ENCODE measurements at places on chromosomes 16 and 17.

DNA sequence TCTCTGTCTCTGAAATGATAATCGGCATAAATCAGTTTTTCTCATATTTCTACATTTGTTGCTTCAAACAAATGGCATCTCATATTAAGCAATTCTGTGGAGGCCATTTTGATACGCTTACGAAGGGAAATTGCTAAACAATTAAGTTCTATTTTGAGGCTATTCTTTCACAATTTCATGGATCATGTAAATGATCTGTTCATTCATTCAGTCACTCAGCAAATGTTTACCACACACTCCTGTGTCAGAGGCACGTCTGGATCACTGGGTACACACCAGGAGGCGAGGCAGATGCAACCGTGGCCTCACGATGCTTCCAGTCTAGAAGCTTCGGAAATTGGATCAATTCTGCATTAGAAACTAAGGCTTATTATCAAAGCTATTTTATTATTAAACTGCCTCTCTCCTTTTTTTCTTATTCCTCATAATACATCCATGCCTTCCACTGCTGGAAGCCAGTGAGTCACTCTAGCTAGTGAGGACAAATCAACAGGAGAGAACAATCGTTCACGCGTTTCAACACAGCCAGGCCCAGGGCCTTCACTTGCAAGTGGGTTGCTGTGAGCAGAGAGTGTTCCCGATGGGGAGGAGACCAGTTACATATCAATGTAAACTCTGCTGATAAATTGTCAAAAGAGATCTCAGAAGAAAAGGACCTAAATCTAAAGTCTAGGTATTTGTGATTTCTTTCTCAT, 11.3 kb upstream of the SLC39A11 start:
- DNase-seq: no peak

DNA sequence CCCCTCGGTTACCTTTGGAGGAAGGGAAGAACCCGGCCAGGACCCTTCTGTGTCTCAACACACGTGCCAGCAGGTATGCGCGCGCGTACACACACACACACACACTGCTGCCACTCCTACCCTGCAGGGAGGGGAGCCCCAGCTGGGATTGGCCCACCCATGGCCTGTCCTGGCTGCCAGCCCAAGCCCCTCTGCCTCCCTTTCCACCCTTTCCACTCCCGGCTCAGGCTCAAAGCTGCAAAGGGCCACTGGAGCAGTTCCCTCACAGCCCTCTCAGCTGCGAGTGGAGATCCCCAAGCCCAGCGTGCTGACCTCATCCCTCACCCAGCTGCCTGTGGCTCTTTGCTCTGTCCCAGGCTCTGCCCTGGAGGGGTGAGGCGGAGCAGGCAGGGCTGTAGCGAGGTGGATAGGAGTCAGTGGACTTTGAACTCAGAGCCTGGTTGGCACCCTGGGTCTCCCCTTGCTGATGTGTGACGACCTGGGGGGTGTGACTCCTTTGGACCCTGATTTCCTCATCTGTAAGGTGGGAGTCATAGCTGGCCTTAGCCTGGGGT, 14.5 kb downstream of the KIF19 start:
- no peak for DNase-seq

GRCh38 chr17:68087851-68088250, 52.3 kb downstream of the KPNA2 start:
- no peak for DNase-seq

- no peak for DNase-seq
Observed at GRCh38 chr17:2844416-2844815, 48.2 kb downstream of the RAP1GAP2 start.

- no peak for DNase-seq
Observed at GRCh38 chr17:3534881-3535252, 22.7 kb downstream of the TRPV3 start.

- no peak for DNase-seq
Observed at GRCh38 chr16:49889725-49890397, 33.9 kb upstream of the ZNF423 start.

GRCh38 chr17:336110-337021, 16.2 kb downstream of the RPH3AL start:
- DNase-seq: no peak

DNA sequence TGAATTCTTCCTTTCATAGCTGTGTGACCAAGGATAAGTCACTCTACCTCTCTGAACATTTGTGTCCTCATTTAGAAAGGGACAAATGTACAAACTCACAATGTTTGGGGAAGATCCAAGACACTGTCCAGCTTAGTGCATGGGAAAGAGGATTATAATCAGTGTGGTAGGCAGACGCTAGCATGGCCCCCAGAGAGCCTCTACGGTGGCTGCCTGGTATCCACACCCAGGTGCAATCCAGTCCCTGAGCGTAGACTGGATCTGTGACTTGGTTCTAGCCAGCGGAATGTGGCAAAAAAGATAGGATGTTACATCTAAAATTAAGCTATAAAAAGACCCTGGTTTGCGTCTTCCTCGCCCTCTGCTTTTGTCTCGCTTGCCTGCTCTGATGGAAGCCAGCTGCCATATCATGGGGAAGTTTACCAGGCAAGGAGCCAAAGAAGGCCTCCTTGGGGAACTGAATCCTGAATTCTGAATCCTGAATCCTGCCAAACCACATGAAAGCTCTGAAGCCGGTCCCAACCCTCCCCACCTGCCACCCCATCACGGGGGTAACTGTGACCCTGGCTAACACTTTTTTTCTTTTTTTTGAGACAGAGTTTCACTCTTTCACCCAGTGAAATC, 51.7 kb downstream of the PLXDC1 start:
- no peak for DNase-seq

DNA sequence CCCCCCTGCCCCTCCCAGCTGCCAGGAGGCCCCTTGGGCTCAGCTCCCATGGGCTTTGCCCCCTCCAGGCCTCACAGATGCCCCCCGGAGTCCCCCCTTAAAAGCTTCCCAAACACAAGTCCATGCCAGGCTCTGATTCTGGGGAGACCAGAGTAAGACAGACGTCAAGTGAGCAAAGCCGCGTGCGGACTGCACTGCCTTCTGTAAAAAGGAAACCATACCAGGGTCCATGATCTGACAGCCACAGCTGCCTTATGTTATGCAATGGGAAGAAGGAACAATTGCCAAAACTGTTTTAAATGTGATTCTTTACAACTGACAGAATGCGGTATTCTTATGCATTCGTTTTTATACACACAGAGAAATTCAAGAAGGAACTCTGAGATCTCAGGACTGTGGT, 17.9 kb upstream of the HEXD start:
- no peak for DNase-seq

DNA sequence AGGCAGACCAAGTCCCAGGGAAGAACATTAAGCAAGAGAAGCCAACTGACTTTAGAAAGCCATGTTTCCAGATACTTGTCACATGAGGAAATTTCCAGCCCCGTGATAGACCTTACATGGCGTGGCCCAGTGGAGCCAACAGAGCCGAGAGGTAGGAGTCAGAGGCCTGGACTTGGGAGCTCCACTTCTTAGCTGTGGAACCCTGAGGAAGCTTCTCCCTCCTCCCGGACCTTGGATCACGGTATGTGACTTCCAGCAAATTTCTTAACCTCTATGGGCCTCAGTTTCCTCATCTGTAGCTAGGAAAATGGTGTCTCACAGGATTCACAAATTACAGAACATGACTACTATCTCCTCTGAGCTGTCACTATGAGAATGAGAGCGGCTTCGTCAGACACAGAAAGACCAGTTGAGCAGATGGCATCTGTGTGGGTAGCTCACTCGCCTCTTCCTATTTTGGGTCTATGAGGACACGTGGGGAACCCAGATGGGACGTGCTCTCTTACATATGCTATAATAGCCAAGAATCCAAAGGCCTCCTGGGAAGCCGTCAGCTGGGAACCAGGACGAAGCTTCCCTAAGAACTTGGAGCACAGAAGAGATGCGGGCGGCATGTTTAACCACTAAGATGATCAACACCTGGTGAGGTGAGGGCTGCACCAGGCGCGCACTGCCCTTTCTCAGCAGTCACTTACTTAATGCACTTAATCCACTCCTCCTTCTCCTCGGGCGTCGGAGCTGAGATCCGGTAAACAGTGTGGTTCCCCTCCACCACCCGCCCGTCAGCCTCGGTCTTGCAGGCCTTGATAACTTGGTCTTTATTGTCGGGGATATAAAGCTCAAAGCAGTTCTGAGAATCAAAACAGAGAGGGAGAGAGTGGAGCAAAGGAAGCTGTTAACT, 102.3 kb downstream of the CYTH1 start:
- DNase-seq: no peak

DNA sequence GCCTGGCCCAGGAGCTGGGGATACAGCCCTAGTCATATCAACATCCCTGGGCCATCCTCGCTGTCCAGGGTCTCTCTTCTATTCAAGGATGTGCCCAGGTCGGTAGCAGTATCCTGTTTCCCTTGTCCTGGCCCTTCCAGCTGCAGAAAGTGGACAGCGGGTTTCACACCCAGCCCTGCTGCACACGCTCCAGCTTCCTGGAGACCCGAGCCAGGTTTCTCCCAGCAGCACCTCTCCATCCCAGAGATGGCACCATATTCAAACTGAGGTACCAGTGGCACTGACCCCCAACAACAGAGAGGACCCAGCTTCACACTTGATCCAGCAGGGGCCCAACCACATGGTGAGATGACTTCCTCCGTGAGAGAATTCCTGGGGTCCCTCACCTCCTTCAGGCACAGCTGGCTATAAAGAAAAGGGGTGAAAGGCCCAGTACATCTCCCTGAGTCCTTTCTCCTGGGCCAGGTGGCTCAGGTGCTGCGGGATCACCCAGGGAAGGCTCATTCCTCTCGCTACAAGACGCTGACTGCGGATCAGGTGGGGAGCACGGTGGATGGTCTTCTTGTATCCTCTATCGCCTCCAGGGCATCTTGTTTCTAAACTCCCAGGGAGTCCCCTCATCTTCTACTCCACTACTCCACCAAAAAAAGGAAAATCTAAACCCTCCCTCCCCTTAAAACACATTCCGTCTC, 1.4 kb downstream of the CUEDC1 start:
- DNase-seq: no peak

DNA sequence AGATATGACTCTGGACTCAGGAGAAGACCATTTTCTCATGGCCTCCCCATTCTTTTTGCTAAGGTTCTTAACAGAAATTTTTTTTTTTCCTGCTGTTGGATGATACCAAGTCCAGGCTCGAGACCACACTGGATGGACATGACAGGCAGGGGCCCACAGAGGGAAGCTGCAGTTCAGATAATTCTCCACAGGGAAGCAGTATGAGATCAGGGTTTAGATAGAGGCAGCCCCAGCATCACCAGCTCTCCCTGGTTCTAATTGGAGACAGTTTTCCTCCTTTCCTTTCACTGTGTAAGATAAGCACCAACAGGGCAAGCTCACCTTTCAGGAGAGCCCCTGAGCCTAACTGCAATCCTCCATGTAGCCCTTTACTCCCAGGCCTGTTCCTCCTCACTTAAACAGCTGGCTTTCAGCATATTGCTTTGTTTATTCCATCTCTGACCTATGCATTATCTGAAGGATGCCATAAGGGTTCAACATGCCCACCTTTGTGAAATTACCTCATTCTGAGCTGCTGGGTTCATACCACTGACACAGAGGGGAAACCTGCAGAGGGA, 108.1 kb downstream of the SNX11 start:
- DNase-seq: no peak

DNA sequence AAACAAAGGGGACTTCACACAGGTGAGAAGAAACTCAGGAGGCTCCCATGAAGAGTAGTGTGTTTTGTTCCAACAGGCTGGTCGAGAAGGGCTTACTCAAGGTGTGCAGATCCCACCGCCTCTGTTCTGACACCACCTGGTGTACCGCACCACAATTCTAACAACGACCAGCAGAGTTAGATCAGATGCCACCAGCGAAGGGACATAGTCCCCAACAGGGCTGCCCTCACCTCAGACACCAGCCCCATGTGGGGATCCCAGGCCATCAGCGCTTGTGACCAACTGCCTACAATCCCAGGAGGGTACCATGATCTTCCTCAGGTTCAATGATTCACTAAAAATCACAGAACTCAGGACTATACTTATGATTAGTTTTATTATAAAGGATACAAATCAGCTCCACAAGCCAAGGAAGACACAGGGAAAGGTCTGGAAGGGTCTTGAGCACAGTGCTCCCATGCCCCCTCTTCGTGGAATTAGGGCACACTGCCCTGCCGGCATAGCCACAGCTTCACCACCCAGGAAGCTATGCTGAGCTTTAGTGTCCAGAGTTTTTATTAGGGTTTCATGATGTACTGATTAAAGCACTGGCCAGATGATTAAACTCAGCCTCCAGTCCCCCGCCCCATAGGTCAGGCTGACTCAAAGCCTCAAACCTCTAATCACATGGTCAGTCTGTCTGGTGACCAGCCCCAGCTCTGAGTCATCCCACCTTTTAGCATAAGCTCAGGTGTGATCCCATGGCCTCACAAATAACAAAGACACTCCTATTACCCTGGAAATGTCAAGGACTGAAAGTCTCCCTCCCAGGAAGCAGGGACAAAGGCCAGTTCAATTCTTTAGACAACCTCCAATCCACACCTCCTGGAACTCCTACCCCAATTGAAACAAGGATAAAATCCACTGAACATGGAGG, 26.0 kb downstream of the TRIM25 start:
- DNase-seq: no peak

- no peak for DNase-seq
Observed at GRCh38 chr16:73186752-73187601, 139.0 kb upstream of the ZFHX3 start.

GRCh38 chr17:64345689-64346376, 44.8 kb downstream of the PECAM1 start:
- no peak for DNase-seq

DNA sequence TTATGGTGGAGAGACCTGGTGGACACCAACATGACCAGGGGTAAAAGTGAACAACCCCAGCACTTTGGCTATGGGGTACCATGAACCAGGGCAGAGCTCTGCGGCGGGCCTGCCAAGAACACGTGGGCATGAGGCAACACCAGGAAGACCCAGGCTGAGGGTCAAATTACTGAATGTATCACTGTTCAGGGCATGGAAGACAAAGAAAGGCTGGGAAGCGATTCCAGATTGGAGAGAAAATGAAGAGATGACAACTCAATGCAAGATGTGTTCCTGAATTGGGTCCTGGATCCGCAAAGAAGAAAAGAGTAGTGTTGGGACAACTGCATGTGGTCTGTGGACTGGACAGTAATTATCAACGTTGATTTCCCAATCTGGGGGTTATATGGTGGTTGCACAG, 19.8 kb downstream of the SPHK1 start:
- DNase-seq: no peak

GRCh38 chr17:71168053-71168741, 952.6 kb upstream of the SOX9 start:
- no peak for DNase-seq

GRCh38 chr17:73346501-73347162, 34.8 kb upstream of the CDC42EP4 start:
- no peak for DNase-seq

- no peak for DNase-seq
Observed at GRCh38 chr16:13338044-13338443, 436.6 kb downstream of the SHISA9 start.

GRCh38 chr17:50168319-50168718, 2.5 kb downstream of the SGCA start:
- DNase-seq: no peak

- no peak for DNase-seq
Observed at GRCh38 chr16:30527635-30528178, 1.3 kb upstream of the ZNF768 start.

Data from stimulated activated naive CD4-positive, alpha-beta T cell treated with Interleukin-2 at 50 U/mL for 16 hours (primary cell).